Stimulated activated CD8-positive, alpha-beta memory T cell treated with anti-CD3 and anti-CD28 coated beads, Interleukin-15, amount 100 ng/mL, for 48 hours (primary cell): ENCODE measurements at places on chromosomes 5 and 9.
A peak's percentile ranks its signal among the peaks of the same experiment; 100 is the strongest.

DNA sequence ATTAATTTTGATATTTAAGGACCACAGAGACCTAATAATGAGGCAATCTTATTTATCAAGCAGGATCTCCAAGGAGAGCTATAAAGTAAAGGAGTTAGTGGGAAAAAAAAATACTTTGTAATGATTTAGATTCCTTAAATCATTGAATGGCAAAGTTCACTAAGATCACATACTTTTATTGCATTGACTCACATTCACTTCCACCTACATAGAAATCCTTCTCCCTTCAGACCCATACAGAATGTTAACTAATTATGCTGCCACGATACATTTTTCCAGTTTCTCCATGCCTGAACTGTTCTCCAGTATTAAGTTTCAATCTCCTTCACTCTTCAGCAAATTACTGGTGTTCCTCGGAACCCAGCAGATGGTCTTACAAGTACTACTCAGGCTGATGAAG lies 388.7 kb downstream of the EFNA5 start:
- DNase-seq: no peak

GRCh38 chr9:135150981-135151380 lies 63.5 kb downstream of the OLFM1 start:
- no peak for DNase-seq

DNA sequence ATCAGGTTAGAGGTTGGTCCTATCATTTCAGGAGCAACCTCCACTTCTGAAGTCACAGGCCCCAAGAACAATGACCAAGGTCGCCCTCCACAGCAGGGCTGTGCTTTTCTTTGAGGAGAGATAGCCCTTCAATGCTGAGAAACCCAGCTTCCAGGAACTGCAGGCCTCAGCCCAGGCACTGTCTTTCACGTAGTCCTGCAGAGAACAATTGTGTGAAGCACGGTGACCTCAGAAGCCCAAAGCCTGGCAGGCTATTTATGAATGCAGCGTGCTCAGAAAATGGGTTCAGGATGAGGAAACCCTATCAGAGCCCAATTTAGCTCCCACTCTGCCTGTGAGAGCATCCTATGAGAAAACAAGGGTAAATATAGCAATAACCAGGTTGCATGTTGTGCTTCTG lies 388.3 kb downstream of the PLK2 start:
- DNase-seq: no peak

DNA sequence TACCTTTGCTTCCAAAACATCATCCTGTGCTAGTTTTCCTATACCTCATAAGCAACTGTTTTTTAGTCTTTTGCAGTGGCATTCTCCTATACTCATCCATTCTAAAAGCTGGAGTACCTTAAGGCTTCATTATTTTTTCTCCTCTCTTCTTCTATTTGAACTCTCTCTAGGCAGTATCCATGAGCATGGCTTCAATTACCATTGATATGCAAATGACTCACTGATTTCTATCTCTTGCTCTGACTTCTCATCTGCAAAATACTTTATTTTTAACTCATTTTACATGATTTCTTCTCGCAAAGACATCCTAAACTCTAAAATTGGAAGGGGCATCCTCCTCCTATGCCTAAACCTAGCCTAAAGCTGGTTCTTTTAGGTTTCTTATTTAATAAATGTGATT lies 365.1 kb upstream of the NUDT12 start:
- no peak for DNase-seq

GRCh38 chr5:131430794-131431193 lies 166.9 kb downstream of the CDC42SE2 start:
- DNase-seq: no peak

DNA sequence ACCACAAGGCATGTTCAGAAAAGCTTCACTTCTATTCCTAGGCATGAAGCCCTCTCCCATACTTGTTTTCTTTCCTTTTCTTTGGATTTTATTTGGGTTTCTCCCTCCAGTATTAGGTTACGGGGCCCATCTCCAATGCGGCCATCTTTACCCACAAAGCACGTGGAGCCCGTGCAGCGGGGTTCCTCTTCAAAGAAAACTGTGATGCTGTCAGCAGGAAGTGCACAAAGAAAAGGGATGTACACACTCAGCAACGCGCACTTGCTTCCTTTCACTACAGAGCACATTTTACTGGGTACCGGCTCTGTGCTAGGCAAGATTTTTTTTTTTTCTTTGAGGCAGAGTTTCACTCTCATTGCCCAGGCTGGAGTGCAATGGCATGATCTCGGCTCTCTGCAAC lies 106.6 kb downstream of the COL23A1 start:
- peak; percentile 10 for DNase-seq

GRCh38 chr5:160369990-160370712 lies at the start of gene C1QTNF2:
C1QTNF2 (minus strand) TSS chr5:160370626; CDS start chr5:160355011, 15,615 bp downstream.
- no peak for DNase-seq

GRCh38 chr5:34460496-34460895 lies 195.6 kb upstream of the RAI14 start:
- DNase-seq: no peak

GRCh38 chr9:34570809-34571480 lies 18.6 kb downstream of the CNTFR start:
- no peak for DNase-seq

DNA sequence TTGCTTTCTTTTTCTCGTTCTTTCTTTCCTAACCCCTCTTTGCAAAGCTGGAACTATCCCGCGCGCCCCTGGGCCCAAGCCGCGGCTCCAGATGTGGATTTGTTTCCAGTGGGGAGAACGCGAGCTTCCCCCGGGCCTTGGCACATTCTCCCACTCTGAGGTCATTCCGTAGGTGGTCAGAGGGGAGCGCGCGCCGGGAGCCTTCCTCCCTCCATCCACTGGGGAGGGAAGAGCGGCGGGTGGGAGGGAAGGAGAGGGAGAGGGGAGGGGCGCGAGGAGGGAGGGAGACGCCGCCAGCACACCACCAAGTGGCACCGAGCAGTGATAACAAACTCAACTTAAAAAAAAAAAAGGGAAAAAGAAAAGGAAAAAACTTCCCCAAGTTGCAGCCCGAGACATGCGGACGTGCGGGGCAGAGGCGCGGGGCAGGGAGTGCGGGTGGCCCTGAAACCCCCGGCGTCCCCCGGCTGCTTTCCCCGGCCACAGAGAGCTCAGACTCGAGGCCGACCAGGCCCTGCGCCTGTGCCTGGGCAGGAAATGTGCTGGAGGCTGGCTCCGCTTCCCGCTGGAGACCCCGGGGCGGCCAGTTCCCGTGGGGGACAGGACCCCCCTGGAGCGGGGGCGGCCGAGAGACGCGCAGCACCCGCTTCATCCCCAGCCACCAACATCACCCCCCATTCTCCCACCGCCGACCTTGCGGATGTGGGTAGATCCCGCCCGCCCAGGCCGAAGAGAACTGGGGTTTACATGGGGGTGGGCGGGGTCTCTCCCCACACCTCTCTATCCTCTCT lies 3.1 kb downstream of the IER5L start:
- DNase-seq: no peak

- no peak for DNase-seq
Measured at GRCh38 chr5:168822745-168823281, 243.6 kb upstream of the PANK3 start.

GRCh38 chr9:18874069-18874468 lies 158.9 kb downstream of the SAXO1 start:
- no peak for DNase-seq

DNA sequence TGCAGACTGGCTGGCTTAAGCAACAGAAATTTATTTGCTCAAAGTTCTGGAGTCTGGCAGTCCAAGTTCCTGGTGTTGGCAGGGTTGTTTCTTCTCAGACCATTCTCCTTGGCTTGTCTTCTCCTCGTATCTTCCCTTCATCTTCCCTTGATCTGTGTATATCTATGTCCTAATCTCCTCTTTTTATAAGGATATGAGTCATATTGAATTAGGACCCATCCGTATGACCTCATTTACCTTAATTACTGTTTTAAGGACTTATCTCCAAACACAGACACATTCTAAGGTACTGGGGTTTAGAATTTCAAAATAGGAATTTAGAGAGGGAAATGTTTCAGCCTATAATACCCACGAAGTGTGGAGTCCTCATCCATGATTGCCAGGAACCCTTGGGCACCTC lies 13.1 kb upstream of the LPAR1 start:
- DNase-seq: no peak

GRCh38 chr5:136129445-136129844 lies 3.2 kb upstream of the SMAD5 start:
- no peak for DNase-seq

GRCh38 chr5:132392411-132392810 lies 22.9 kb downstream of the SLC22A5 start:
- DNase-seq: no peak

DNA sequence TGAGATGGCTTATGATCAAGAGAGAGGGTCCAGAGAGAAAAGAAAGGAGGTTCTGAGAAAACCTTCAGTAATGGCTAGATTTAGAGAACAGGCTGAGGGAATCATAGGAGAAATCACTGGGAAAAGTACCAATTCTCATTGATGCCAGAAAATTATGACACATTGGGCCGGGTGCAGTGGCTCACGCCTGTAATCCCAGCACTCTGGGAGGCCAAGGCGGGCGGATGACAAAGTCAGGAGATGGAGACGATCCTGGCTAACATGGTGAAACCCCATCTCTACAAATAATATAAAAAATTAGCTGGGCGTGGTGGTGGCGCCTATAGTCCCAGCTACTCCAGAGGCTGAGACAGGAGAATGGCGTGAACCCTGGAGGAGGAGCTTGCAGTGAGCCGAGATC lies 29.5 kb upstream of the PLIN2 start:
- no peak for DNase-seq

GRCh38 chr9:31604531-31604930 lies 779.9 kb upstream of the ACO1 start:
- no peak for DNase-seq

DNA sequence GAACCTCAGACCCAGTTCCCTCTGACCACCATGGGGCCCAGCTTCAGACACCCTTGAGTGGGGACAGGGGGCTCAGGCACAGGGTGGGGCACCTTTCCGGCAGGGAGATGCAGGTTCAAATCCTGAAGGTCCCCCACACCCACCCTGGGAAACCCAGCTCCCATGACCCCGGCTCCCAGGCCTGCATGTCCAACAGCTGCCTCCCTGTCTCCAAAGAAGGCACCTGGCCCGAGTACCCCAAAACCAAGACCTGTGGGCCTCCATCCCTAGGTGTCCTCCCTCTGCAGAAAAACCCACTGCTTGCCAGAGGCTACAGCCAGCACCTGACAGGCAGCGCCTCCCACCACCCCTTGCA lies 38.5 kb downstream of the VAV2 start:
- no peak for DNase-seq

GRCh38 chr9:111621895-111622480 lies 9.1 kb upstream of the DNAJC25 start:
- DNase-seq: no peak

- DNase-seq: no peak
Measured at GRCh38 chr9:17807613-17808282, 228.9 kb downstream of the SH3GL2 start.

DNA sequence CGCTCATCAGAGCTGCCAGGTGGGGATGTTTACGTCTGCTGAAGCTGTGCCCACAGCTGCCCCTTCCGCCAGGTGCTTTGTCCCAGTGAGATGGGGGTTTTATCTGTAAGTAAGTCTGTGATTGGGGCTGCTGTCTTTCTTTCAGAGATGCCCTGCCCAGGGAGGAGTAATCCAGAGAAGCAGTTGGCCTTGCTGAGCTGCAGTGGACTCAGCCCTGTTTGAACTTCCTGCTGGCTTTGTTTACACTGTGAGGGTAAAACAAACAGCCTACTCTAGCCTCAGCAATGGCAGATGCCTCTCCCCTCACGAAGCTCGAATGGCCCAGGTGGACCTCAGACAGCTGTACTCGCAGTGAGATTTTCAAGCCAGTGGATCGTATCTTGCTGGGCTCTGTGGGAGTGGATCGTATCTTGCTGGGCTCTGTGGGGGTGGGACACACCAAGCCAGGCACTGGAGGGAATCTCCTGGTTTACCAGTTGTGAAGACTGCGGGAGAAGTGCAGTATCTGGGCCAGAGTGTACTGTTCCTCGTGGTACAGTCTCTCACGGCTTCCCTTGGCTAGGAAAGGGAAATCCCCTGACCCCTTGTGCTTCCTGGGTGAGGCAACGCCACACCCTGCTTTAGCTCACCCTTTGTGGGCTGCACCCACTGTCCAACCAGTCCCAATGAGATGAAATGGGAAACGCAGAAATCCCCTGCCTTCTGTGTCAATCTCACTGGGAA lies 530.1 kb upstream of the DMAC1 start:
- DNase-seq: no peak

- no peak for DNase-seq
Measured at GRCh38 chr9:5459289-5459829, 9.0 kb downstream of the CD274 start.
